ENCODE measurements at places on chromosomes 5 and 9.

DNA sequence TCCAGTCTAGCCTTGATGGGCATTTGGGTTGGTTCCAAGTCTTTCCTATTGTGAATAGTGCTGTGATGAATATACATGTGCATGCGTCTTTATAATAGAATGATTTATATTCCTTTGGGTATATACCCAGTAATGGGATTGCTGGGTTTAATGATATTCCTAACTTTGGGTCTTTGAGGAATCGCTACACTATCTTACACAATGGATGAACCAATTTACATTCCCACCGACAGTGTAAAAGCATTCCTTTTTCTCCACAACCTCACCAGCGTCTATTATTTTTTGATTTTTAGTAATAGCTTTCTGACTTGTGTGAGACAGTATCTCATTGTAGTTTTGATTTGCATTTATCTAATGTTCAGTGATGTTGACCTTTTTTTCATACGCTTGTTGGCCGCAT lies 1040.1 kb downstream of the MAT2B start:
- no peak for DNase-seq

- DNase-seq, result no peak
Observed at GRCh38 chr9:78778861-78779374, 482.0 kb downstream of the PSAT1 start.

- DNase-seq, result no peak
Observed at GRCh38 chr9:130845901-130846481, 10.9 kb downstream of the ABL1 start.

DNA sequence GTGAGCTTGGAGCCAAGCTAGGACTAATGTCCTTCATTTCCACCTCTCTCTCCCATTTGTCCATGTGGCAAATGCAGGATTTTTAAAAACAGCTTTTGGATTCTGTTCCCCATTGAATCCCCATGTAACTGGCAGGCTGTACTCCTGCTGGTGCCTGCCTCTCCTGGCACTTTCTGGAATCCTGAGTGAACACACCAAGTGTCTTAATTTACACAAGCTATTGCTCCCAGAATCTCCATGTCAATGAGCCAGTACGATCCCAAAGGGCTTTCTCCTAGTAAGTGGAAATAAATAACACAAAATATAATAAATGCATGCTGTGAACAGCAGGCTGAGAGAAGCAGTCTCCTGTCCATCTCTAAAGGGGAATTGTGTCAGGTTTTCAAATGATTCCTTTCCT lies 88.4 kb upstream of the WWC1 start:
- DNase-seq, result no peak

GRCh38 chr9:137462986-137463930 lies 4.1 kb upstream of the NSMF start:
- no peak for DNase-seq

- DNase-seq, result no peak
Observed at GRCh38 chr9:4725706-4726442, 15.1 kb downstream of the AK3 start.

- no peak for DNase-seq
Observed at GRCh38 chr9:14198047-14198840, 115.7 kb downstream of the NFIB start.

- DNase-seq, result peak; percentile 14
Observed at GRCh38 chr9:385818-386398, 171.2 kb downstream of the DOCK8 start.

DNA sequence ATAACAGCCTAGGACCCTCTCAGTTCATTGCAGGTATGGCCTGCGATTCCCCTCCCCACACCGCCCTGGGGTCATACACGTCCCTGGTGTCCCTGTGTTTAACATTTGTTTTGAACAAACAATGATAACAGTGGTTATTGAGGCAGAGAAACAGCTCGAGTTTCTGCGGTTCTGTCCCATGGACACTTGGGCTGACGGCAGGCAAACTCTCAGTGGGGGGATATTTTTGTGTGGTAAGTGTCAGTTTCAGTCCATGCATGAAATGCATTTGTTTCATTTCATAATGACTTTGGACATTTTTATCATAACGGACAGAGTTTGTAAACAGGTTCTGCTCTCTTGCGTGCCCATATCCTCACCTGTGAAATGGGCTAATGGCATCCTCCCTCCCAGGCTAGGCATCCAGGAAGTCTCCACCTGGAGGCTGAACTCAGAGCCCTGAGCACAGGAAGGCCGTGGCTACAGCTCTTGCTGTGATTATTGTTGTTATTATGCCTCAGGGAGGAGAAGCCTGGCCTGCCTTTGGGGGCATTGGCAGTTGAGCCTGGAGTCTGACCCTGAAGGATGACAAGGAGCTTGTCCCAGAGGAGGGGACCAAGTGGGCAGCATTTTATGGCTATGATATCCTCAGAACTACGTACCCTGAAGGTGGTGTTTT lies 190.9 kb downstream of the GADD45G start:
- no peak for DNase-seq

DNA sequence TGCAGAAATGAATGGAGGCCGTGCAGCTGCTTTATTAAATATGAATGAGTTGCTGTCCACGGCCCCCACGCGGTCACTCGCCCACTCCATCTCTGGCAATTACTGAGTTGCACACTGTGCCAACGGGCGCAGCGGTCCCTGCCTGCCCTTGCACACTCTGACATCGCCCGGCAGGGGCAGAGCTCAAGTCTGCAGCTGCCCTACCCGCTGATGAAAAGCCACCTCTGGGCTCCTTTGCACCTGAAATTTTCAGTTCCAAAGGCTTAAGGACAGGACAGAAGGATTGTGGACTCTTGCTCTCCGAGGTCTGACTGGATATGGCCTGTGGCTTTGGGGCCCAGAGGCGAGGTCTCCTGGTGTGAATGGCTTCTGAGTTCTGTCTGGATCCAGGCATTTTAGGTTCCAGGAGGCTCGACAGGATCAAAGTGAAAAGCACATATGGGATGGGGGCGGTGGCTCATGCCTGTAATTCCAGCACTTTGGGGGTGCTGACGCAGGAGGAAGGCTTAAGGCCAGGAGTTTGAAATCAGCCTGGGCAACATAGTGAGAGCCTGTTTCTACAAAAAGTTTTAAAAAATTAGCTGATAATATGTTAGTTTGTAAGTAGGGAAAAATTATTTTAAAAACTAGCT lies 201.8 kb downstream of the PAX5 start:
- no peak for DNase-seq

GRCh38 chr9:131103024-131103423 lies 6.7 kb downstream of the AIF1L start:
- DNase-seq, result no peak

GRCh38 chr5:172336676-172337285 lies 53.2 kb upstream of the UBTD2 start:
- DNase-seq, result no peak

DNA sequence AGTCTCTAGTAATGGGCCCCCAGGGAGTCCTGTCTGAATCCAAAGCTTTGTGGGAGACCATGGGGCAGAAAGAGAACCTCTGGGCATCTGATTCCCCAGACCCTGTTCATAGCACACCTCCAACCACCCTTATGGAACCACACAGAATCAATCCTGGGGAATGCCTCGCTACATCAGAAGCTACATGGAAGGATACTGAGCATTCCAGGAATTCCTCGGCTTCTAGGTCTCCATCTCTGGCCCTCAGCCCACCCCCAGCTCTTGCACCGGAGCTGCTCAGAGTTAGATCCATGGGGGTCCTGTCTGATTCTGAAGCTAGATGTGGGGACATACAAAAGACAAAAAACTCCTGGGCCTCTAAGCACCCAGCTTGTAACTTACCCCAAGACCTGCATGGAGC lies 28.4 kb downstream of the VCP start:
- no peak for DNase-seq

- DNase-seq, result no peak
Observed at GRCh38 chr9:15543047-15543813, 9.6 kb upstream of the CCDC171 start.

DNA sequence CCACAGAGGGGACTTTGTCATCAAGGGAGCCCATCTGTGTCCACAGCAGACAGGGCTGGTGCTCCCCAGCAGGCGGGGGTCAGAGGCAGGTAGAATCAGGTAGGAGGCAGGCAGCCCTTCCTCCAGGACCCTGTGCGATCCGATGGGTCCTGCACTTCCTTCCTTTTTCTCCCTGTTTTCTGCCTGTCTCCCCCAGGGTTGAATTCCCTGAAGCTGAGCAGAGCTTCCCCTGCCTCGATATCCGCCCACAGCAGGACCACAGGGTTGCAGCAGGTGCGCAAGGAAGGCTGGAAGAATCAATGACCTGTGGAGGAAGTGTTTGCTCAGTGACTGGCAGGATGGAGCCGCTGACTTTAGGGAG lies 69.2 kb downstream of the MRPL36 start:
- DNase-seq, result no peak

- no peak for DNase-seq
Observed at GRCh38 chr9:70007831-70008230, 35.8 kb upstream of the MAMDC2 start.

- no peak for DNase-seq
Observed at GRCh38 chr9:135480071-135480939, 723 bp downstream of the PPP1R26 start.

DNA sequence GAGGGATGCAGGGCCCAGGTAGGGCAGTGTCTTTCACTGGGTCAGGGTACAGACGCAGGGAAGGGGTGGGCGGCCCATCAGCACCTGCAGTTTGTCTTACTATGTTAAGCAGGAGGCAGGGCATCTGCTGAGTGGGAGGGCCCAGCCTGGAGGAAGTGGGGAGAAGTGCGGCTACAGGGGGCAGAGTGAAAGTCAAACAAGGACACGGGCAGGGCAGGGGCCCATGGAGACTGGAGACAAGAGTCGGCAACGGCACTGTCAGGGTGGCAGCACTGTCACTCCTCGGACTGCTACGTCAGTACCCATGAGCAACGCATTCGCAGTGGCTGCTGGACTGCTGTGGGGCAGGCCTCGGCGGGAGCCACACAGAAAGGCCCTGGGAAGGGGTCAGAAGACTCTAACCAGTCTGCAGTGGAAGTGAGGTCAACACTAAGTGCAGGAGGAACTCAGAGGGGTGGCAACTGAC lies 19.7 kb downstream of the CAMSAP1 start:
- DNase-seq, result no peak

GRCh38 chr9:133106511-133107244 lies 14.4 kb downstream of the RALGDS start:
- DNase-seq, result no peak

GRCh38 chr5:13248253-13248652 lies 696.2 kb downstream of the DNAH5 start:
- DNase-seq, result no peak

GRCh38 chr5:113343343-113343742 lies 91.4 kb downstream of the TSSK1B start:
- no peak for DNase-seq

DNA sequence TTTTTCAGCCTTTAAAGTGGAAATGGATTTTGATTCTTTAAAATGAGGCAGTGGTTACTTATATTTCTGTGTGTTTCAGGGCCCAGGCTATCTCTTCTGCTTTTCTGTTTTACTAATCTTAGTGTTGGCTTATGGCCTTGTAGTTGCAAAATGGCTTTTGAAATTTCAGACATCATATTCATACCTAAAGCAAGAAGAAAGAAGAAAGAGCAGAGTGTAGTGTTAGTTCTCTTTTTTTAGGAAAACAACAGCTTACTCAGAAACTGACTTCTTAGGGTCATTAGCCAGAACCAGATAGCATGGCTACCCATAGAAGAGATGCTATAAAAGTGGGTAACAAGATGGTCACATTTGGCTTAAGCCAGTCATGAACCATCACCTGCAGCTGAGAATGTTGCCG lies 20.9 kb downstream of the ZBED3 start:
- no peak for DNase-seq

DNA sequence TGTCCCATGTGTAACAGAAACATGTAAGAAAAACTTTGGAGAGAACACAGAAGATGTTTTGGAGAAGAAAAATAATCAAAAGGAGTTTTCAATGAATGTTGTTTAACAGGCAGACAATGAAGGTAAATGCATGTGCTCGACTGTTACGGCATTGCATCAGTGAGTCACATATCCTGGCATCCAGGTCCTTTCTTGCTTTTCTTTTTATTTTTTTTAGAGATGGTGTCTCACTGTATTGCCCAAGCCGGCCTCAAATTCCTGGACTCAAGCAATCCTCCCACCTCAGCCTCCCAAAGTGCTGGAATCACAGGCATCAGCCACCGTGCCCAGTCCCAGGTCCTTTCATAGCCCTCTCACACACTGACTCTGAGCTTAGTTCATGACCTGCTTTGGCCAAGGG lies 181.8 kb downstream of the DTWD2 start:
- no peak for DNase-seq

DNA sequence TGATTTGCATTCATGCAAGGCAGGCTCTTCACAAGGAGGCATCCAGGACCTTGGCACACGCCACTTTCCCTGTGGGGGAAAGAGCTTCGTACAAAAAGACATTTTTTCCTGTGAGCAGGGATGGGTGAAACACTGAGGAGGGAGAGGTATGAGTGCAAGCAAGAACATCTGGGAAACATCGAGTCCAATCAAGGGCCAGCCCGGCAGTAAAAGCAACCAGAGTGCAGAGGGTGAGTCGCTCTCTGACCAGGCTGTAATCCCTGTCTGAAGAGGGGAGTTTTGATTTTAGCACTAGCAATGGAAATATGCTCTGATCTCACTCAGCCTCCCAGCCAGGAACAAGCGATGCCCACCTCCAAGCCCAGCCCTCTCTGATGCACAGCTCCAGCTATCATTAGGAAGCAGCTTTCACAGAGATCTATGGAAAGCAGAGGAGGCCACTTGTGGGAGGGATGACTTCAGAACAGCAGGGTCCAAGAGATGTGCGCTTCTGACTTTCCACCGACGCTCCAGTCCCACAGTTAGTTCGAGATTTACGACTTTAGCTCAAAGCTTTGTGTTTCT lies 211.0 kb upstream of the ADAMTS16 start:
- no peak for DNase-seq

DNA sequence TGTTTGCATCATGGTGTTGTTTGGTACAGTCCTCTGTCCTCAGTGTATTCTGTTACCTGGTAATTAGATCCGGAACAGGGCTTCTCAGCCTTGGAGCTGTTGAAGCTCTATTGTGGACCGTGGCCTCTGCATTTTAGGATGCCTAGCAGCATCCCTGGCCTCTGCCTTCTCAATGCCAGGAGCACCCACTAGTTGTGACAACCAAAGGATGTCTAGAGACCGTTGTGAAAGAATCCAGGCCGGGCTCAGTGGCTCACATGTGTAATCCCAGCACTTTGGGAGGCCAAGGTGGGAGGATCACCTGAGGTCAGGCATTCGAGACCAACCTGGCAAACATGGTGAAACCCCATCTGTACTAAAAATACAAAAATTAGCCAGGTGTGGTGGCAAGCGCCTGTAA lies 159.6 kb downstream of the CACNA1B start:
- no peak for DNase-seq

- no peak for DNase-seq
Observed at GRCh38 chr9:111481885-111482636, 2.1 kb downstream of the ECPAS start.

DNA sequence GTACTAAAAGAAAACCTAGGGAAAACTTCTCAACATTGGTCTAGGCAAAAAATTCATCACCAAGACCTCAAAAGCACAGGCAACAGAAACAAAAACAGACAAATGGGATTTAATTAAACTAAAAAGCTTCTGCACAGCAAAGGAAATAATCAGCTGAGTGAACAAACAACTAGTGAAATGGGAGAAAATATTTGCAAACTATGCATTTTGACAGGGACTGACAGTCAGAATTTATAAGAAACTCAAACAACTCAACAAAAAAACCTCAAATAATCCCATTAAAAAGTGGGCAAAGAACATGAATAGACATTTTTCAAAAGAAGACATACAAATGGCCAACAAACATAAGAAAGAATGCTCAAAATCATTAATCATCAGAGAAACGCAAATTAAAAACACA lies 189.4 kb downstream of the AUH start:
- no peak for DNase-seq

All from GM04503 (cell line).